ENCODE measurements at places on chromosomes 3 and 15.

DNA sequence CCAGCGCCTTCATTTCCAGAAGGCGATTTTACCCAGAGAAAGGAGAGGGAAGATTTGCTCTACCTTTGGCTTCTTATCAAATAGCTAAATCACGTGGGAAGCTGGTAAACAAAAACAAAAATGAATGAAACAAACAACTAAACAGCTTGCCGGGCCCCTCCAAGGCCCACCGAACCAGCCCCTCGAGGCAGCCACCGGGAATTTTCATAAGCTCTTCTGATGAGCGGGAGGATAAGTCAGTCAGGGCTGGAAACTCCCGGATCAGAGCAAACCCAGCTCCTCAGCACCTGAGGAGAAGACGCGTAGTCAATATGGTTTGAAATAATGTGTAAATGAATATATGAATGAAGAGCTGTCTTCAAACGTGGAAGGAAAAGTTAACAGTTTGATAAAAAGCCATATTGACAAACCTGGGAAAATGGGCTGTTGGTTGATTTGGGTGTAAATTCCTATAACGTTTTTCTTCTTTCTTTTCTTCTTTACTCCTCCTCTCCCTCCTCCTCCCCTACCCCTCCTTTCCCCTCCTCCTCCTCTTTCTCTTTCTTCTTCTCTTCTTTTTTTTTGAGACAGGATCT lies 10.7 kb downstream of the RPLP1 start:
- DNase-seq: no peak

GRCh38 chr3:108312656-108313055 lies 16.3 kb downstream of the HHLA2 start:
- DNase-seq: no peak

- DNase-seq: no peak
Measured at GRCh38 chr3:123728014-123728413, 143.2 kb upstream of the HACD2 start.

GRCh38 chr15:88995449-88995848 lies 82.3 kb upstream of the MFGE8 start:
- DNase-seq: no peak

GRCh38 chr3:45417930-45418847 lies 29.8 kb downstream of the LARS2 start:
- DNase-seq: no peak

GRCh38 chr15:25525741-25526140 lies 86.9 kb upstream of the UBE3A start:
- DNase-seq: no peak

- DNase-seq: no peak
Measured at GRCh38 chr15:85045615-85046014, 64.0 kb downstream of the PDE8A start.

DNA sequence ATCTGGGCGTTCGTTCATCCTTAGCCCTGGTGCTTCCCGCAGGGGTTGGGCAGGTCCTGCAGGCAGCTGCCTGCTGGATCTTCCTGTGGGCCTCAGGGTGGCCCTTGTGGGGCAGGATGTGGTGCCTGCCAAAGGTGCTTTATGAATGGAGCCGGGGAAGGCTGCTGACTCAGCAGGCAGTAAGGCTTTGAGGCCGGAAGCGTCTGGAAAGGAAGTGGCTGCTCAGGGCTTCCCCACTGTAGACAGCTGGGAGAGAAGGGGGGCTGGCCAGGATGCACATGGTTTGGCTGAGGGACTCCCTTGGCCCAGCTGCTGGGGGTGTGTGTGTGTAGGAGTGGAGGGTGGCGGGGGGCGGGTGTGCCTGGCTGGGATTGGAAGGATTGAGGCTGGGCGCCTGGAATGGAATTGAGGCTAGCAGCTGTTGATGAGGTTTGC lies 12.9 kb downstream of the CD276 start:
- peak; percentile 11 for DNase-seq

DNA sequence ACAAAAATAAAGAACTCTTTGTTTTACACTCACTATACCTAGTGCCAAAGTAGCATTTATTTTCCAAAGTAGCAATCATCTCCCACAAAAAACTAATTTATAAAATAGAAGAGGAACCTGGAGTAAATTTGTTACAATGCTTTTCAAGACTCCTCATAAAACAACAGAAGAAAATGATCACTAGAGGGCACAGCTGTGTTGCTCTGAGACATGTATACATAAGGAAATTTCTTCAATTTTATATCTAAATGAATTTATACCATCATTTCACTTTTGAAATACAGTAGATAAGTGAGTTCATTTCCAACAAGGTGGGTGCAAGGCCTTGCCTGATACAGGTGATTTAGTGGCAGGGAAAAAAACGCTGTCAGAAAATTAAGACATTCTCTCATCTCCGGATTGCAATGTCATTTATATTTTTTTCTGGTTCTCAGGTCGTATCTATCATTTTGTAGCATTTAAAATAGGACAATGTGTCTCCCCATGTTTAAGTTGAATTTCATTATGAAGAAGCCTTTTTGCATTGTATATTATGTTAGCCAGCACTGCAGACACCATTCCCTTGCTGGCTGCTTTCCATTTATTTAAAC lies 25.3 kb upstream of the ARHGEF26 start:
- no peak for DNase-seq

DNA sequence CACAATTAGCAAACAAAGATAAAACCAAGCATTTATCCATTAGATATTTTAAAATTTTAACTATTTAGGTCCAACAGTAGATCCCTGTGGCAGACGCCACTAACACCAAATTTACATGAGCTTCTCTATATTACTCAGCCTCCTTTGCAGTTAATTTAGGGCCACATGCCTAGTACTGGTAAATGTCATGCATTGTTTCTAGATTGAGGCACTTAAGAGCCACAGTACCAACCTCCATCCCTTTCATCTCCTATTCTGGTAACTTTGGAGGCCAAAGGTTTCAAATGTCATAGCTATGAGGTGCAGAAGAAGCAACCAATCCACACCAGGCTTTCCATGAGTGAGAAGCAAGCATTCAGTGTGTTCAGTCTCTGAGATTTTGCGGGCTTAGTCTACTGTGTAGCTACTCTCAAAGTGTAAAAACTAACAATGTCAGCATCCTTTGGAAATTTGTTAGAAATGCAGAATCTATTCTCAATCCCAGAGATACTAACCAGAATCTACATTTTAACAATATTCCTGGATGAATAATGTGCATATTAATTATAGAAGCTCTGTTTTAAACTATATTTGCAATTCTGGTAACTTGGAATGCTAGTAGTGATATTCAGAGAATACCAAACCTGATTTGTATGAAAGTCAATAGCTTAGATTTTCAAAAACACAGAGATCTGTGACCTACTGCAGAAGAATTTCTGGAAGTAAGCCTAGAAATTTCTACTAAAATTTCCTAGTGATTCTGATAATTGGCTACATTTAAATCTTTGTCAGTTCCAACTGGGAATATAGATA lies 206.3 kb upstream of the CD96 start:
- DNase-seq: no peak

DNA sequence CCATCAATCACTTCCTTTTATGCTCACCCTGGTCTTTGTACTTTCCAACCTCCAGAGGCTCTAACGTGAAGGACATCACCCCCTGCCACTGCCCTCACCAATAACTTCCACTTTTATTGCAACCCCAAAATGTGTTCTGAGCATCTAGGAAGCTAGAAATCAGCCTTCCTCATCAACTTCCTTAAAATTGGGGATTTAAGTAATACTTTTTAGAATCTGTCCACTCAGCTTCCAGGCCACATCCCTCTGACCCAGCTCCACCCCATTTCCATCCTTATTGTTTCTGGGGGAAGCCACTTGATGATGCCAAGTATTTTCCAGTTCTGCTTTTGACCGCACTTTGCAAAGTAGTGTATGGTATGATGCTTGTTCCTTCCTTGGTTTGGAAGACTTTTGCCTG lies 73.5 kb upstream of the XCR1 start:
- DNase-seq: no peak

DNA sequence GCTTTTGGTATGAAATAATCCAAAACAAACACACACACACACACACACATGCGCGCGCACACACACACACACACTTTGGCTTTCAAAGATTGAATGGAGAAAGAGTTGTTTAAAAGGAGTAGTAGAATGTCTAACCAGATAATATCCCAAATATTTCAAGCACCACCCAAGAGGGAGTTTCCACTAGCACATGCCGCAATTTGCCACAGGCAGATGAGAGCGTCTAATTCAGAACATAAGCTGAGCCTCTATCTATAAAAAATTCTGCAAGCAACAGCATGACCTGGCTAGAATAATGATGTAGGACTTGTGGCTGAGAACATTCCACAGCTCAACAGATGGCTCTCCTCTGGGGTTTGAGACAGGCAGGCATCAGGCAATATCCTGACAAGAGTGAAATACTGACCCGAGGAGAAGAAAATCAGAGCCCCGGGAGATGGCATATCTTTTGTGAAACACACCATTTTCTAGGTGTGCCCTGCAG lies 302.5 kb upstream of the GADL1 start:
- no peak for DNase-seq

DNA sequence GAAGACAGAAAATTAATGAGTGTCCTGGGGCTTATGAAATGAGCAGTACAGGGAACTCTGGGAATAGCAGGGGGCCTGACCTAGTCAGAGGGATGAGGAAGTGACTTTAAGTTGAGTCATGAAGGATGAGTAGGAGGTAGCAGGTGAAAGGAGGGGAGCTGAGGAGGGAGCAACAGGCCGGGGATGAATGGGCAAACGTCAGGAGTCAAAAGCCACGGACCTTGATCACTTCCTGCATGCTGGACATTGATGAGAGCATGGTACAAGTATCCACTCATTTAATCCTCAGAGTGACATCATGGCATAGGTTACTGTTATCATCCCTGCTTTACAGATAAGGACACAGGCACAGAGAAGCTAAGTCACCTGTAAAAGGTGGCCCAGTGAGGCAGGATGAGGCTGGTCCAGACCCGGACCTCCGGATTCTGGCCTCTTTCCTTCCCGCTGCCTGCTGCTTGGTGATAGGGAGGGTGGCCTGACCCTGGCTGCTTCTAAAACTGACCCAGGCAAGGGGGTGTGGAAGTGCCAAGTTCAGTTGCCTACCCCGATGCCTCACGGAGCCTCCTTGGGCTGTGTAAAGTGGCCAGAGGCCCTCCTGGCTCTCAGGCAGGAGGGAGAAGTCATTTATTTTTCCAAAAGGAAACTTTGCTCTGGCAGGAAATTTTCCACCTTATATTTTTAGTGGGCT lies 7.6 kb downstream of the CORO2B start:
- DNase-seq: no peak

GRCh38 chr15:81049835-81050234 lies 49.1 kb downstream of the TLNRD1 start:
- no peak for DNase-seq

- DNase-seq: no peak
Measured at GRCh38 chr3:156131241-156131640, 10.9 kb downstream of the KCNAB1 start.

- DNase-seq: no peak
Measured at GRCh38 chr3:145188079-145188770, 972.8 kb downstream of the PLOD2 start.

DNA sequence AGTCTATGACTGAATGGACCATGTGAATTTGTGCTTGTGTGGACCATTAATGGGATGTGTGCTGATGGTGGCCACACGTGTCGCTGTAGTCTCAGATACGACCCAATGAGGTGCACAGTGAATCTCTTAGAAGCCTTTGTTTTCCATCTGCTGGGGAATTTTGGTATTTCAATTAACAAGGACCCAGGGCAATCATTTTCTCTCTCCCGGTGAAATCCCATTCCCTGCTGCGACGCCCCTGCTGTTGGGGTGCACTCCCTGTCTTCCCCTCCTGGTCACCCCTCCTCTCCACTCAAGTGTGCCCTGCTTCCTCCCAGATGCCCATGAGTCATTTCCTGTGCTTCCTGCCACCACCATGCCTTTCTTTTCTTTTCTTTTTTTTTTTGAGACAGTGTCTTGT lies 32.7 kb downstream of the EBLN2 start:
- DNase-seq: no peak

DNA sequence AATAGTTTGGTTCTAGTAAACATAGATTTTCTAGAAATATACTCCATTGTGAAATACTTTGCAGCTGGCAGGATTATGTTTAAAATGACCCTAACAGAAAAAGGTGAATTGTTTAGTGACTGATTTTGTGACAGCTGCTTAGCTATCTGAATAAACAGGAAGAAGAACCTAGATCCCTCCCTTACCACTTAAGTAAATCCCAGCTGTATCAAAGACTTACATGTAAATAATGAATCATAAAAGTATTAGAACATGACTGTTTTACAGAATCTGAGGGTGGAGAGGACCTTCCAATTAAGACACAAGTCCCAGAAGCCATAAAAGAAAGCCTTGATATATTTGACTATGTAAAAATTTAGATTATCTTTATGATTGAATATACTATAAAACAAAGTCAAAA lies 15.9 kb downstream of the SLC49A4 start:
- no peak for DNase-seq

GRCh38 chr3:46892285-46893145 lies 15.0 kb downstream of the PTH1R start:
- DNase-seq: no peak

- no peak for DNase-seq
Measured at GRCh38 chr3:64548200-64548889, 139.5 kb downstream of the ADAMTS9 start.

- no peak for DNase-seq
Measured at GRCh38 chr3:66397745-66398144, 103.1 kb downstream of the LRIG1 start.

- no peak for DNase-seq
Measured at GRCh38 chr3:197308591-197308990, 10.2 kb upstream of the DLG1 start.

- no peak for DNase-seq
Measured at GRCh38 chr3:11185564-11186317, 31.4 kb downstream of the HRH1 start.

- no peak for DNase-seq
Measured at GRCh38 chr15:26561896-26562295, 211.0 kb downstream of the GABRB3 start.

DNA sequence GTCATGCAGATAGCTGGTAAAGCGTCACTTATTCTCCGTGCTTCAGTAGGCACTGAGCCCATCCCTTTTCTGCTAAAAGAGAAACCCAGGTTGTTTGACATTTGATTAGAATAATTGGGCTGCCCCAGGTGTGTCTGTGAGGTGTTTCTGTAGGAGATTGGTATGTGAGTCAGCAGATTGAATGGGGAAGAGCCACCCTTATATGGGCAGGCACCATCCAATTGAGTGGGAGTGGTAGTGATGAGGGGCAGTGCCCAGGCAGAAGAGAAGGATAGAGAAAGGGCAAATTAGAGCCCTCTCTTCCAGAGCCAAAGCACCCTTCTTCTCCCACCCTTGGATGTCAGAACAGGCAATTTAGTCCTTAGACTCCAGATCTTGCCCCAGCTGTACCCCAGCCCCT lies 384.3 kb upstream of the GBE1 start:
- DNase-seq: no peak
